Nucleus accumbens (tissue), 56 donors: ENCODE measurements at places on chromosomes 3 and 15.

DNA sequence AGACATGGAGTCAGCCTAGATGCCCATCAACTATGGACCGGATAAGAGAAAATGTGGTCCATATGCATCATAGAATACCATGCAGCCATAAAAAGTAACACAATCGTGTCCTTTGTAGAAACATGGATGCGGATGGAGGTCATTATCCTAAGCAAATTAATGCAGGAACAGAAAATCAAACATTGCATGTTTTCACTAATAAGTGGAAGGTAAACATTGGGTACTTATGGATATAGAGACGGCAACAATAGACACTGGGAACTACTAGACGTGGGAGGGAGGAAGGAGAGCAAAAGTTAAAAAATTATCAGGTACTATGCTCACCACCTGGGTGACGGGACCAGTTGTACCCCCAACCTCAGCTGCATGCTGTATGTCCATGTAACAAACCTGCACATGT, 2.5 kb downstream of the PLD1 start:
- no peak for DNase-seq

- no peak for DNase-seq
Observed at GRCh38 chr3:53252096-53252946, 3.5 kb downstream of the TKT start.

- no peak for DNase-seq
Observed at GRCh38 chr3:109265295-109265694, 51.0 kb downstream of the DPPA2 start.

GRCh38 chr15:43361313-43361903, 9.4 kb downstream of the ZSCAN29 start:
- no peak for DNase-seq

- DNase-seq = no peak
Observed at GRCh38 chr15:33360886-33361285, 50.1 kb downstream of the RYR3 start.

- no peak for DNase-seq
Observed at GRCh38 chr15:85722374-85723152, 72.2 kb downstream of the KLHL25 start.

DNA sequence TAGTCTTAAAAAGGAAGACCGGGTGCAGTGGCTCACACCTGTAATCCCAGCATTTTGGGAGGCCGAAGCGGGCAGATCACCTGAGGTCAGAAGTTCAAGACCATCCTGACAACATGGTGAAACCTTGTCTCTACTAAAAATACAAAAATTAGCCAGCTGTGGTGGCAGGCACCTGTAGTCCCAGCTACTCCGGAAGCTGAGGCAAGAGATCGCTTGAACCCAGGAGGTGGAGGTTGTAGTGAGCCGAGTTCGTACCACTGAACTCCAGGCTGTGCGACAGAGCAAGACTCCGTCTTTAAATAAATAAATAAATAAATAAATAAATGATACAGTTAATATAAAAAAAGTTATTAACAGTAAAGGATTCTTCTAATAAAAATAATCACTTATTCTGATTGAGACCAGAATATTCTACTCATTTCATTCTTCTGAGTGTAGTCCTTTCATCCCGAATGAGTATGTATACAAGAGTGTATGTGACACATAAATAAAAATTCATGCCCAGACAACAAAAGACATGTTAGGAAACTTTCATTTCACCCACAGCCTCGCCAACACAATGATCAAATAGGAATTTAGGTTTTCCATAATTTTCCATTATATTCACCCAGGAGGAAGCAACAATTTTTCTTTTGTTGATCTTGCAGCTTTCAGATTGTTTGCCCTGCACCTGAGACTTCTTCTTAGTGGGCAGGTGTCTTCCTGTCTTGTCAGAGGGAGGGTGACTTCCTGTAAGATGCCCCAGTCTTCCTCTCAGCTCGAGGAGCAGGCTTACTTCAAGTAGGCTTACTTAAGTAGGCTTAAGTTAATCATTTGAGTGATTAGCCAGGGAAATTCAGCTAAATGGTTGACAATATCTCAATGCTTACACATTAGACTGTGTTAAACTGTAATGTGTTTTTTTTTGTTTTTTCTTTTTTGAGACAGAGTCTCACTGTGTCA, 7.8 kb upstream of the NUP210 start:
- DNase-seq = no peak

GRCh38 chr3:140394488-140395133, 283.3 kb upstream of the TRIM42 start:
- DNase-seq = no peak

DNA sequence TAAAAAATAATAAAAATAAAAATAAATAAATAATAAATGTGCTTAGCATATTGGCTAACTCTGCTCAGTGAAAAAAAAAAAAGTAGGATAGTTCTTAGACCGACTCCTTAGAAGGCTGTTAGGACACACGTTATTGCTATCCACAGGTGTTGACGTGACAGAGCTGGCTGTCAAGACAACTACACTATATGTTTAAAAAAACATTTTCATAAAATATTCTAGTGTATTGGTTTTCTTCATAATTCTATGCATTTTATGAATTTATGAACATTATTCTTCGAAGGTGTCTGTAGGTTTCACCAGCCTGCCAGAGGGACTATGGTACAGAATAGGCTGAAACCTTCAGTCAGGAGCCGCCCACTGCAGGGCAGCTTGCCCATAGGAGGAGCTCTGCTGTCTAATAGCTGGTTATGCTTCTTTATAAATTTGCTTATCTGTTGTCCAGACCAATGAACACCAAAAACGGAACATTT, 9.2 kb downstream of the TM4SF1 start:
- no peak for DNase-seq
